Gastrocnemius medialis (tissue), 4 donors: ENCODE measurements at places on chromosomes 6 and 20.

DNA sequence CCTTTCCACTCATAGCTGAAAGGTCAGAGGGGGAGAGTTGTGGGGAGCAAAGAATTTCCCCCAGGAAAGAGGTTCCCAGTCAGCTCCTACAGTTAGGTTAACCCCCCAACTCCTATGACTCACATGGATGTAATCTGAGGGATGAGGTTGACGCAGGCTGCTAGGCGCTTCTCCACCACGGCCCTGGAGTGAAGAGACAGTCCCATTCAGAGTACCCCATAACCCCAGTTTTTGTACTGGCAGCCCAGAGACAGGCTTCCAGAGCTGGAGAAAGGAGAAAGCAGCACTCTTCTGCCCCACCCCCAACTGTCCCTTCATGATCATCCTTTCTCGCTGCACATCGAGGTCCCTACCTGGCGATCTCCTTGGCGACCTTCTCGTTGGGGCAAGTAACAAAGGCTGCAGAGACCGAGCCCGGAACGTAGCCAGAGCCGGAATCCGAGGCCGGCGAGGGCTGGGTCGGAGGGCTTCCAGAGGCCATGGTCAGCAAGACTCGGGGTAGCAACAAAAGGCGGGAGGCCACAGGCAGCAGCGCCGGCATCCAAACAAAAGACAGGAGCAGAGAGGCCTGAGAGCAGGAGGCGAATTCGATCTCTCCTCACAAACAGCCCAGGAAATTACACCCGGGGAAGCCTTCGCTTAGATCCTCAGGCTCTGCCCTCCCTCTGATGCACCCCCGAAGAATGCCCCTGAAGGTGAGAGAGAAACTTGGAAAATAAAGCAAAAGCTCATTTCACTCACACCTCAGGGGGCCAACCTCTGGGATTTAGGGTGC is 592 bp downstream of the CUTA start:
- no peak for DNase-seq

- no peak for DNase-seq
These were observed 5.8 kb downstream of the C6orf132 start for GRCh38 chr6:42136508-42137193.

DNA sequence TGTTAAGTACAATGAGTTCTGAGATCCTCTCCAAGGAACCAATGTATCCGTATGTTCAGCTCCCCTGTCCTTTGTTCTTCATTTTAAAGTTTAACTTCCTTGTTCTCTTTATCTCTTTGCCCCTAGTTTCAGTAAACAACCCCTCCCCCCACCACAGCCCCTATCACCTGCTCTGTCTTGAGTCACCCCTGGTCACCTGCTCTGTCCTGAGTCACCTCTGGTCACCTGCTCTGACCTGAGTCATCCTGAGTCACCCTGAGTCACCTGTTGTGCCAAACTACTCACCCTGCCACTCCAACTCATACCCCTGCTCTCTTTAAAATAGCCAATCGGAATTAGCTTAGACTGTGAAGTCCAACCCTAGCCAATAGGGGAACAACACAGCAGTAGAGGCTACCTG is 288.7 kb upstream of the CDYL start:
- peak; percentile 26 for DNase-seq

DNA sequence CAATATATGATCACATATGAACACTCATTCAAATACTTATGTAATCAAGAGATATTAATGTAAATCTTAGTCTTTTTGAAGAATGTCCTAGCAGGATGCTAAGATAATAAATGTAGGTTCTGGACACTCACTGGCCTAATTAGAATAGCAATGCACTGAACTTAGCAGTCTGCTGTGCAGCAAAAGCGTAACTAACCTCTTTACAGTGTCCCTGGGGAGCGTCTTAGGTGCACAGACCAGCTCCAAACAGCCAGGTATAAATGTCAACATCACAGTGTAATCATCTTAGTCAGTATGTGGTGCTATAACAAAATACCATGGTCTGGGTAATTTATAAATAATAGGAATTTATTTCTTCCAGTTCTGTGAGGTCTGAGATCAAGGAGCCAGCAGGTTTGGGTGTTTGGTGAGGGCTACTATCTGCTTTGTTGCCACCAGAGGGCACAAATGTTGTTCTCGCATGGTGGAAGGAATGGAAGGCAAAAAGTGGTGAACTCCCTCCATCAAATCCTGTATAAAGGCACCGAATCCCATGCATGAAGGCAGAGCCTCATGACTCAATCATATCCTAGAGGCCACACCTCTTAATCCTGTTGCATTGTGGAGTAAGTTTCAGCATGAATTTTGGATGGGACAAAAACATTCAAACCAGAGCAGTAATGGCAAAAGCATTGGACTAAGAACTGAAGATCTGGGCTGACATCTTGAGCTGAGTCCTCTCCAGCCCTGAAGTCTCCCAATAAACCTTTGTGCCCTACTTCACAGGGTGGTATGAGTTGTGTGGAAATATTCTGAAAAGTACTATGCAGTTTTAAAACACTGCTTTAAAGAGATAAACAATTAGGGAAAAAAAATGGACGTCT is 41.8 kb upstream of the FOXO3 start:
- DNase-seq: no peak

DNA sequence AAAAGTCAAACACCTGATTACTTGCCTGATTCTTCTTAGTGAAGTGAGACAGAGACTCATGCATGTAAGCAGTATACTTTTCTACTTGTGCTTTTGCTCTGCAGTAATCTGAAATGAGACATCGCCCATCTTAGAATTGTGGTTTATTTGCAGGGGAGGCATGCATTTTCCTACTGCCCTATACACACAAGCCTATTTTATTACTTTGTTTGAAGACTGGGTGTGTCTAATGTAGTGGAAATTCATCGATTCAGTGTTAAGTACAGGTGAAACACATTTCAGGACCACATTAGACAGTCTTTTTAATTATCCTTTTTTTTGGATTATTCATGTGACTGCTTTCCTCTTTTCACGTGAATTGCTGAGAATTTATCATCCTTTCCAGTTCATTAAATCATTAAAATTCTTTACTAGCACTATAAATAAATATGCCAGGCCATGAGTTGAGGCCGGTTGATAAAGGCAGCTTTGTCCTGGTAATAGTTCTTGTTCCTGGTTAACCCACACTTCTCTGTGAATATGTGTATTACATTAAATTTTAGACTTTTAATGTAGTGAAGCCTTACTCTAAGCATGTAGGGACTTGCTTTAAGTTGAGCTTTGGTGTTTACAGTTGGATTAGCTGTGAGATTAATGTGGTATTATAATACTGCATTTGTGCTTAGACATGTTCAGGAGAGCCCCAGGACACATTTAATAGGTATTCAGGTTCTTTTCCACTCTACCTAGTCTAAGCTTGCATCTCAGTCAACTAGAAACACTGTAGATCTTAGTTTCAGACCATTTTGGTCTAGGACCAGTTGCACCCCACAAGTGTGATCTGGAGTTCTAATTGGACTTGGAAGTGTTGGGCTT is 10.8 kb upstream of the BTBD3 start:
- DNase-seq: no peak

DNA sequence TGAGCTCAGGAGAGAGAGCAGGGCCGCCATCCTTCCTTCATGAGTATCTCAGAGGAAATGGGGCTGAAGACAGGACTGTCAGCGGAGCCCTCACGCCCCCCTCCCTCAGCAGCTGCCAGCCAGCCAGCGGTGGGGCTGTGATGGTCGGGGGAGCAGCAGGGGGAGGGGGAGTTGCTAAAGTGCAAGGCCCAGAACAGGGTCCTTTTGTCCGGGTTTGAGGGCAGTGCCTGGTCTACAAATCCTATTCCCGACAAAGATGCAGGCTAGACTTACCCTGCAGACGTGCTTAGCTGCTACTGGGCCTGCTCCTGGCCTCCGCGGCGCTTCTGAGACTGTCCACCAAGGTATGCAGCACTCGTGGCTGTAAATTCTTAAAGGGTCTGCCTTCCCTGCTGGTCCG is 593.4 kb upstream of the CDH4 start:
- no peak for DNase-seq

DNA sequence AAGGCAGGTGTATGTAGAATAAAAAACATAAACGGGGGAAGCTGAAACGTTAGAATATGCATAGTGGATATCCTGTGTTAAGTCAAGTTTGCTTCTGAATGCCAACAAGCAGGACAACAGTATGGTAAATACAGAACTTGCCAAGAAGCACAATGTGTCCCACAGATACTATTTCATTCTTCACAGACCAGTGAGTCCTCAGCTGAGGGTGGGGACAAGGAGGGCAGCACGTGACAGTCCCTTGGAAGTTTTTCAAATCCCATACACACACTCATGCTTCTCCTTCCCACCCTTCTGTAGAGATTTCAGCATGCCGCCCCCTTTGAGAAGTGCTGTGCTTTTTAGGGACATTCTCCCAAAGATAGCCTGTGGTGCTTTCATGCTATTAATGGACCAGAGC is 268.5 kb upstream of the ECI2 start:
- DNase-seq: peak; percentile 89

- no peak for DNase-seq
These were observed 41.6 kb downstream of the IBTK start for GRCh38 chr6:82205930-82206392.

DNA sequence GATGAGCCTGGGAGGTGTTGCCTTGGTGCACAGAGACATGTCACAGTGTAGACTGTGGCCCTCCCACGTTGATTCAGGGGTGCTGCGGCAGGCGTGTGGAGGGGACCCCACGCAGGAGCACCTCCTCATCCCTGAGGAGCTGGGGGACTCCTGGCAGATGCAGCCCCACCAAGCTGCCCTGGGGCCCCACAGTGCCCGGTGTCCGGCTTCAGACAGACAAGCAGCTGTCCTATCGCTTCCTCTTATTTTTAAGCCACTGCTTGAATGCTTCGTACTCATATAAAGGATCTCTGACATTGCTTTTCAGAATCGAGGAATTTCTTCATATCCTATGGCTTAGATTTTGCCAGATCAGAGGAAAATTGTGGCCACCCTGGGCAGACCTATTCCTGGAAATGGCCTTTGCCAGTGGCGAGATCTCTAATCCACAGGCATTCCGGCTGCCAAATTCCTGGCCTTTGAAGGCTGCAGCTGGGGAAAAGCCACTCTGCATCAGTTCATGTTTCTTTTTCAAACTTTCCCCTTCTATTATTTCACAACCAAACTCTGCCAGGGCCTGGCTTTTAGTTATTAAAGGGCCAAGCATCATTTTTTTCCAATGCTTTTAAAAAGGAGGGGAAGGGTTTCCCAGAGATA is 337.0 kb downstream of the THBS2 start:
- peak; percentile 26 for DNase-seq

DNA sequence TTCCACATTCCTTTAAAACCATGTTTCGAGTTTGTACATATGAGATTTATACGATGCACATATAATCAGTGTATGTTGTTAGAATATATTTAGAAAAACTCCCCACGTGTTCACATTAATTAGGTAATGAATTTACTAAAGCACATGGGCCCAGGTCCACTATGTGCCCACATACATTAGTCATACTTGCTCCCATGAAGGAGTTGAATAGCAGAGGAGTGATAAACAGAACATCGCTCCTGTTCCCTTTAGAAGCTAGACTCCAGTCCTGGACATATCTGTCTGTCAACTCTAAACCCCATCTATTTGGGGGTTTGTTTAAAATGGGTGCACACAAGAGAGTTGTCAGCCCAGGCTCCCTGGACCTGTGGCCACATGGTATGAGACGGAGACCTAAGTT is 108.1 kb upstream of the TIAM2 start:
- no peak for DNase-seq

DNA sequence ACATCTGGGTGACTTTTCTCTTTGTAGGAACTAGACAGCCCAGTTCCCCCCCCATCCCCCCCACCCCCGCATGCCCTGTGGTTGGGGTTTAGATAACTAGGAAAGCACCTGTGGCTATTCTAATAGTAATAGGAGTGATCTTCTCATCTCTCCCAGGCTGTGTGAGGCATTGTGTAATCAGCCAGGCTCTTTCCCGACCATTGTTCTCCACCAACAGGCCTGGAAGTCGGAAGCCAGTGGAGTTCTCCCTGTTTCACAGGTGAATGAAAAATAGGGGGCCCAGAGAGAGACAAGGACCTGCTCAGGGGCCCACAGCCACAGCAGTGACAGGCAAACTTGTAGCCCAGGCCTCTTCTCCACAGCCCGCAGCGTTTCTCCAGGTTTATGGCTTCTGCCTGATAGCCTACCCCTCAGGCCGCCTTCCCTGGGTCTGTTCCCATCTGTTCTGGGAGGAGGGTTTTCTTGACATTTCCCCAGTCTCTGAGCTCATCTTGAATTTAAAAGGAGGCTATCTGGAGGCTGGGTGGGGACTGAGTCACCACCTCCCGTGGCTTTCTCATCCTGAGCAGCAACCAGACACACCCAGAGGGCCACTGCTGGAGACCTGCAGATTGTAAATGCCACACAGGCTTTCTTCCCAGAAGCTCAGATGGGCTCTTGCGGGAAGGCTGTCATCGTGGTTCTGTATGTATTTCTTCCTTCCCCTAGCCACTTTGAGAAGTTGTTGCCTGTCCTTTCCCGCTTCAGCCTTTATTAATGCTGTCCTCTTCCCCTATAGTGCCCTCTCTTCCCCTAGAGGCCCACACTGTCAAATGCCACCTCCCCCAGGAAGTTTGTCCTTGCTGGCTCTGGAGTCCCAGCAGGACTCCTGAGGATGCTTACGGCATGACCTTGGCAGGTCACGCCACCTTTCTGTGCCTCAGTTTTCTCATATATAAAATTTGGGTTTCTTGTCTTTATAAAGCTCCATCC is 75.9 kb upstream of the MYL9 start:
- DNase-seq: peak; percentile 74

DNA sequence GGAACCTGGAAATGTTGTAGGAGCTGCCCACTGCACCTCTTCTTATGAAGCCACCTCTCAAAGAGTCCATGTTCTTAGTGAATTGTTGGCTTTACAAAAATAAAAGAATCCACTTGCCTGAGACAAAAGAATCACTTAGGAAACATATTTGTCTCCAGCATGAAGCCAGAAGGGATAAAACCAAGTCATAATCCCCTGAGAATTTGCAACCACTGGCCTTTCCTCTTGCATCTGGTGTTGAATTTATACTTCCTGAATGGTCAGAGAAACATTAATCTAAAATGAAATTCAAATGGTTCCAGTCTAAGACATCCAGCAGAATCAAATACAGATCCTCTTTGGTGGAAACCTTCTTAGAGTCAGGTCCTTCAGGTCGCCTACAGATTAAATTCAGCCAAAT is 192.5 kb upstream of the ECI2 start:
- DNase-seq: no peak

DNA sequence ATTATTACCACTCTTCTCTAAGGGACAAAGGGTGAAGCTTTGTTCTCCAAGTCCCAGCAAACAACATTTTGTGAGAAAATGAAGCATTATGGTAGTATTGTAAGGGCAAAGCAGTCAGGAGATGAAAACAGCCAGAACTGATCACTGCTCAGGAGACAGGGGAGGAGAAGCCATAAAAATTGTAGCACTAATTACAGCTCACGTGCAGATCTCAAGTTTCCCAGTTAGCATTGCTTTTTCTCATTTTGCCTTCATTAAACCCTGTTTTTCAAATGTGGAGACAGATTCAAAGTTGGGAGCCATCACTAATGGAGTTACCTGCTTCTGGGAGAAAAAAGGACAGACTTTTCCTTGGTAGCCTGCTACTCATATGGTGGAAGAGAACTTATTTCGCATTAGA is 210.9 kb upstream of the PDE10A start:
- DNase-seq: no peak

GRCh38 chr20:32483351-32484224 is 101.5 kb downstream of the NOL4L start:
- no peak for DNase-seq

- peak; percentile 5 for DNase-seq
These were observed 416 bp downstream of the PTPRK start for GRCh38 chr6:128519931-128520435.
